Mesothelial cell of epicardium (in vitro differentiated cells): ENCODE measurements at places on chromosomes 12 and 14. TPM values are rescaled to one million over a fixed set of nuclear protein-coding genes. Genes with fewer than 3 reads are reported as not detected.

- DNase-seq: no peak
These were observed 9.3 kb downstream of the TESPA1 start for GRCh38 chr12:54975272-54975671.

DNA sequence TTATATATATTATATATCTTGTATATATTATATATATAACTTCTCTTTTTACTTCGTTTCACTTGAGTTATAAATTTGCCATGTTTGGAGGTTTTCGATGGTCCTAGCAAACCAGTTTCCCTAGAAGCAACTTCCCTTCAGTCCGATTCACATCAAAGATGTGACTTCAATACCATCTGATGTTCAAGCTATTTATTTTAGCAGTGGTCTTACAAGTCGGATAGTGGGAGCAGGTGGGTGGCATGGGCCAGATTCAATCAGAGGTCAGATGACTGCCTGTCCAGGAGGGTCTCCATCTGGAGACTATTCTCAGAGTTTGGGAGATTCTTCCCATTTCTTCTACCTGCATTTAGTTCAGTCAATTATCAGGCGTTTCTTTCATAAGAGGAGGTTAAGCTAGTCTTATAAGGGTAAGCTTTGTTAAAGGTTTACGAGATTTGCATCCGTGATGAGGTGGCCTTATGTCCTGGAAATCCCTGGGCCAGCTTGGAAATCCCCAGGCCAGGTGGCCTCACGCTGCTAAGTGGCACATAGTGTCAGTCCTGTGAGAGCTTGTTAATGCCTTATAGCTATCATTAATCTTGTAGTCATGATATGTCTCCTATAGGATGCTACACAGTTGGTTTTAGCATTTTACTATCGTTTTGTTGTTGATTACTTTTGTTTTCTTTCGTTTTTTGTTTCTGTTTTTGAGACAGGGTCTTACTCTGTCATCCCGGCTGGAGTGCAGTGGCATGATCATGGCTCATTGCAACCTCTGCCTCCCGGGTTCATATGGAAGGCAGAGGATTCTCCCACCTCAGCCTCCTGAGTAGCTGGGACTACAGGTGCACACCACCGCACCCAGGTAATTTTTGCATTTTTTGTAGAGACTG, 145.8 kb downstream of the BICD1 start:
- no peak for DNase-seq

DNA sequence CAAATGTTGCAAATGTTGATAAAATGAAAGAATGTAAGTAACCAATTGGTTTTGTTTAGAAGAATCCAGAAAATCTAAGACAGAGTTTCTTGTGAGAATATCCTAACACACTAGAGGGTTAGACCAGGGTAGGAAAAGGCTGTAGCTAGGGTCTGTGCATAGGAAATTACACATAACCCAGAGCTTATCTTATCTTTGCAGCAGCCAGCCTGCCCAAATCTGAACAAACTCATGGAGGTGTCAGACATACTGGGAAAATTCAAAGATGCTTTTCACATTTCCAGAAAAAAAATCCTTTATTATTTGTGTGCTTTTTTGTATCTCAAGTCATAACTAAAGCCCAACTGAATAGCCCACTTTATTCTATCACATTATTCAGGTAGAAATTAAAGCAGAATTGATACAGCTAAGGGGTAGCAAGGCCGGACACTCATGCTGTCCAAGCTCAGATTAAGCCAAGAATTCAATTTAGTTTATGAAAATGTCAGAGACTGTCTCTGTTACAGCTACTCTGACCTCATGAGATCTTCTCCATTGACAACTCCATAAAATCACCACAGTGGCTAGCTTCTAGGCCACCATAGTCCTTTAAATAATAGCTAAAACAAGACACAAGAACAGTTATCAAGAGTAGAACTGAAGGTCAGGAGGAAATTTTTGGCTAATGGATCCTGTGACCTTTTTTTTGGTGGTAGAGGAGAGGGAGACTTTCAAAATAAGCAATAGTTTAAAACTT, 169.6 kb upstream of the RASSF8 start:
- no peak for DNase-seq

DNA sequence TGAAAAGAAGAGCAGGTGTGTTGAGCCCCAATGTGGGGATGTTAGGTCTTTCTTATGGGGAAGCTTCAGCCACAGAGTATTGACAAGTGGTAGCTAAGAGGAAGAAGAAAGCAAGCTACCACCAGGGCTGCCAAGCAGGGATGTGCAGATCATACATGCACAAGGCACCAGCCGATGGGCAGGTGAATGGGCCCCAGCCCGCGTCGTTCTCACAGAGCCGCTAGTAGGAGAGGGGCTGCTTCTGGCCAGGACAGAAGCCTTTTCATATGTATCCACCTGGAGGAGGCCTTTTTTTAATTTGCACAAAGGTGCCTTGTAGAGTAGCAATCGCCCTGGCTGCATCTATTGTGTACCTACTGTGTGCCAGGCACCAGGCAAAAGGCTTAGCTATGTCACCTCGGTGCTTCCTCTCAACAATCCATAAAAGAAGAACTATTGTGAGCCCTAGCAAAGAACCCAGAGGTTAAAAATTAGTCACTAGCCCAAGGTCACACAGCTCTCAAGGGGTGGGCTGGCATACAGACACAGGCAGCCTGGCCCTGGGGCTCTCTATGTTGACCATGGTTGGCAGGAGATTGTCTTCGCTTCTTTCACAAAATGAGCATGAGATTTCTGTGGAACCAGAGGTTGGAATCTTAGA, 8.2 kb downstream of the NUAK1 start:
- no peak for DNase-seq

Gene KCNK10
- not detected in 3 replicates for total RNA-seq
